CD8-positive, alpha-beta T cell (primary cell): ENCODE measurements at places on chromosomes 1 and 21.
A peak's percentile ranks its signal among the peaks of the same experiment; 100 is the strongest.

- no peak for DNase-seq
These were observed 33.6 kb upstream of the GNG5 start for GRCh38 chr1:84539972-84540371.

GRCh38 chr1:7479571-7479970 lies 291.5 kb upstream of the VAMP3 start:
- no peak for DNase-seq

DNA sequence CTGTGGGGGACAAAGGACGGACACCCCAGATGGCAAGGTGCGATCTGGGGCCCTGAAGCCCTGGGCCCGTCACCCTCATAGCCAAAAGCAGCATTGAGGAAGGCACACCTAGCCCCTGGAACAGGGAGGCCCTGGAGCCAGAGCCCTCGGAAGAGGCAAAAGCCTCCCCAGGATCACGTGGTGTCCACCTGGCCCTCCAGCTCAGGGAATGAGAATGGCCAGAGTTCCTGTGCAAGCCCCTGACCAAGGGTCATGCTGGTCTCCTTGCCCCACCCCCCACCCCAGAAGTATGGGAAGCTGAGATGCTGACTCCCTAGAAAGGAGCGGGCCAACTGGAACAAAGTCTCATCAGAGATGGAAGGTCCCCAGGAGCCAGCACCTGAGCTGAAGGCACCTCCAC lies 1.0 kb upstream of the PDZK1IP1 start:
- DNase-seq: no peak

GRCh38 chr1:23634518-23634839 lies 57.1 kb upstream of the RPL11 start:
- no peak for DNase-seq

GRCh38 chr1:30196457-30196856 lies 526.9 kb downstream of the MATN1 start:
- no peak for DNase-seq

DNA sequence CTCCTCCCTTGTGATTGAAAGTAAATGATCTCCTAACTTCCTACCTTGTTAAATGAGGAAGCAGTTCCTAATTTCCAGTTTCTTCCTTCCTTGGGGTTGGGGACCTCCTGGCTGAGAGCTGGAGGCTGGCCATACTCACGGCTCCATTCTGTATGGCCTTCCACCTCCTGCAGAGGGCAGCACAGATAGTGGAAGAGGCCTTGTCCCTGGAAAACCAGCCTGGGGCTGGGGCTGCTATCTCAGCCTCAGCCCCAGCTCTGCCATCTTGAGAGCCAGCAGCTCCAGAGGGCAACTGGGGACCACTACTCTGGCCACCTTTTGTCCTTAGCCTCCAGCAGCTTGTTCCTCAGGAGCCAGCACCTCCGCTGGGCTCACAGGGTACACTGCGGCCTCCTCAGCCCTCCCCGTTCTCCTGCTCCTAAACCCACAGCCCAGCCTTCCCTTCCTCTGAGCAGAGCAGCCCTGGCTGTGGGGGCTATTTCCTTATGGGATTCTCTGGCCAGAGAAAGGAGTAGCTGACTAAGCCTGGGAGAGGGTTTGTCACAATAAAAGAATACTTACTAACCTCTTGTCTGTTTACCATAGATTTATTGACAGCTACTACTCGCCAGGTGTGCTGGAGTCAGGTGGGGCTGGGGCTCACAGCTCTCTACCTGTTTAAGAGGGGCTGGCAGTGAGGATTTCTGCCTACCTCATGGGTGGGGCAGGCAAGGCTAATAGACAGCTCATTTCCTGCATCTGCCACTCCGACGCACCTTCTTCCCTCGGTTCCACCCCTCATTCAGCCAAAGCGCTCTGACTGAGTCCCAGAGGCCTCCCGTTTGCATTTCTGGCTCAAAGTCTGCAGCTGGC lies 6.3 kb downstream of the TMEM234 start:
- peak; percentile 67 for DNase-seq

DNA sequence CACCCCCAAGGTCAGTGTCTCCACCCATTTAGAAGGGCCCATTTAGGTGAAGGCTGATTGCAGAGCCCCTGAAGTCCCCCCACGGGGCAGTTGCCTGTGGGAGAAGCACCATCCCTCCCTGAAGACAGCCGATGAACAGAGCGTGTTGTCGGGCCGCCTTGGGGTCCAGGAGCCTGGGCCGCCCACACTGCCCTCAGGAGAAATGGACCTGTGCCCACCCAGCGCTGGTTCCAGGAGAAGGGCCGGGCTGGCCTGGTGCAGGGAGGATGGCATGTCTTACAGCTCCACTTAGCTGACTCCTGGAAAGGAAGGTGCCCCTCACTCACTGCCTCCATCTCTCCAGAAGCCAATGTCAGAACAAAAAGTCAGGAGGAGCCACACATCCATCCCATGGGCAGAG lies 252.7 kb upstream of the VAMP3 start:
- DNase-seq: no peak

- no peak for DNase-seq
These were observed 322.1 kb downstream of the PAPPA2 start for GRCh38 chr1:176785056-176785455.

DNA sequence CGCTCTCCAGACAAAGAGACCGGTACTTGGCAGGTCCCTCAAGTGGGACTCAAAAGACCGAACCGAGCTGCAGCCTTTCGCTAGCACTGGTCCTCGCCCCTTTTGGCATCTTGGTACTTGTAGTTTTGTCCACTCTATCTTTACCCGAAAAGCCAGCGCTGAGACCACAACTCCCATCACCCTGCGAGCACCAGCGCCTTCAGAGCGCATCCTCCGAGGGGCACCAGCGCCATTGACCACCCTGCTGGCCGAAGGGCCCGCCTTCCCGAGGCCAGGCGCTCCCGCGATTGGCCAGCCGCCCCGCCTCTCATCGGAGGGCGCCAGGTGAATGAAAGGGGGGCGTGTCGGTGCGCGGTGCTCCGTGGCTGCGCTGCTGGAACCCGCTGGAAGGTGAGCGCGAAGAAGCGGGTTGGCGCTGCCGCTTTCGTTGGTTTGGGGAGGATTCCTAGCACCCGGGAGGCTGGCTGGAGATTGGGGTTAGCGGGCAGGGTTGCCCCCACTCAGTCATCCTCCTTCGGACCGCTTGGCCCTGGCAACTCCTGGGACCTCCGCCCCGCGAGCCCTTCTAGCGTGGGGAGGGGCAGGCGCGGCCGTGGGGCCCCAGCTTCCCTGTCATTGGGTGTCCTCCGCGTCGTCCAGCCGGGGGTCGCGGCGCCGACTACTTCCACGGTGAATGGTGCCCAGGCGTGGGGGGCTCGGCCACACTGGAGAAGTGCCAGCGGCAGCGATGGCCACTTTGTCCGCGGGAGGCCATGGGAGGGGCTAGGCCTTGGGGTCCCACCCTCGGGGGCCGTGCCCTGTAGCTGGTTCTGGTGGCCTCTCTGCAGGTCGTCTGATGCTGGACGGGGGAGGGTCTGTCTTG lies at the start of gene ZBTB8B:
ZBTB8B (plus strand) TSS at position 357 of the 862 bp plus-strand sequence. CDS start 5,553 bp downstream, outside the sequence.
- no peak for DNase-seq

DNA sequence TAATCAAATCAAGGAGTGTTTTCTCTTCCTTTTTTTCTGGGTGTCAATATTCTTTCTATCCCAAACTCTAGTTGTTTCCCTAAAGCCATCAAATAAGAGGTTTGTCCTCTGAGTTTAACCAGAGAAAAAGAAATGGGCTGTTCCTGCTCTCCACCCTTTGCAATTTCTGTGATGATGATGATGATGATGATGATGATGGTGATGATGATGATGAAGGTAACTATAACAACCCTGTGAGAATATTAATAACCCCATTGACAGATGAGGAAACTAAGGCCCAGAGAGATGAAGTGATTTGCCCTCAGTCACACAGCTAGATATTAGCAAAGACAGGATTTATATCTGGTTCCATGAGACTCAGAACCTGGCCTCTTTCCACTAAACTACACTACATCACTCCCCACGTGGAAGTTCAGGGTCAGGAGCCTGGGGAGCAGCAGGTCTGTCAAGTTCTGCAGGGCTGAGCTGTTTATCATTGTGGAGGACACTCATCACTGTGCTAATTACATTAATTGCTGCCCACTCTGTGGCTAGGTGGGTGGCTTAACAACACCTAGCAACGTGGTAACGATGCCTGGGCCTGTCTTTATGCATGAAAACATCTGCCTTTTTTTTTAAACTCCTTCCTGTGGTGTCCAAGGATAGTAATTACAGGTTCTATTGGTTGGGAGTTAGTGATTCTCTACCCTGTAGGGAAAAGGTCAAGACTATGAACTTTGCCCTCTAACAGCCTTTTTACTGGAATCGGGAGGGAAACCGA lies 19.0 kb upstream of the JUN start:
- DNase-seq: no peak

GRCh38 chr1:25204797-25205480 lies 27.4 kb downstream of the SYF2 start:
- DNase-seq: no peak

DNA sequence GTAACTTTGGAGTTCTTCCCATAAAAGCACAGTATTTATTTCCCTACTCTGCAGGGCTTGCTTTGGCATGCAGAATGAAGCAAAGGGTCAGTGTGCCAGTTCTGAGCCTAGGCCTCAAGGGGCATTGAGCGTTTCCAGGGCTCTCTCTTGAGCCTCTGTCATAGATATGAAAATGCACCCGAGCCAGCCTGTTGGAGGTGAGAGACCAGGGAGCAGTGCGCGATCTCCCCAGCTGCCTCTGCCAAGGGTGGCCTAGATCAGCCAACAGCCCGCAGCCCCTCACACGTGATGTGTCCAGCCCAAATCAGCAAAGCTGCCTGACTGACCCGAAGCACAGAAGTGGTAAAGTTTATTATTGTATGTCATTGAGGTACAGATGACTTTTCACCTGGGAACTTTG lies 63.7 kb downstream of the TENT5C start:
- no peak for DNase-seq

DNA sequence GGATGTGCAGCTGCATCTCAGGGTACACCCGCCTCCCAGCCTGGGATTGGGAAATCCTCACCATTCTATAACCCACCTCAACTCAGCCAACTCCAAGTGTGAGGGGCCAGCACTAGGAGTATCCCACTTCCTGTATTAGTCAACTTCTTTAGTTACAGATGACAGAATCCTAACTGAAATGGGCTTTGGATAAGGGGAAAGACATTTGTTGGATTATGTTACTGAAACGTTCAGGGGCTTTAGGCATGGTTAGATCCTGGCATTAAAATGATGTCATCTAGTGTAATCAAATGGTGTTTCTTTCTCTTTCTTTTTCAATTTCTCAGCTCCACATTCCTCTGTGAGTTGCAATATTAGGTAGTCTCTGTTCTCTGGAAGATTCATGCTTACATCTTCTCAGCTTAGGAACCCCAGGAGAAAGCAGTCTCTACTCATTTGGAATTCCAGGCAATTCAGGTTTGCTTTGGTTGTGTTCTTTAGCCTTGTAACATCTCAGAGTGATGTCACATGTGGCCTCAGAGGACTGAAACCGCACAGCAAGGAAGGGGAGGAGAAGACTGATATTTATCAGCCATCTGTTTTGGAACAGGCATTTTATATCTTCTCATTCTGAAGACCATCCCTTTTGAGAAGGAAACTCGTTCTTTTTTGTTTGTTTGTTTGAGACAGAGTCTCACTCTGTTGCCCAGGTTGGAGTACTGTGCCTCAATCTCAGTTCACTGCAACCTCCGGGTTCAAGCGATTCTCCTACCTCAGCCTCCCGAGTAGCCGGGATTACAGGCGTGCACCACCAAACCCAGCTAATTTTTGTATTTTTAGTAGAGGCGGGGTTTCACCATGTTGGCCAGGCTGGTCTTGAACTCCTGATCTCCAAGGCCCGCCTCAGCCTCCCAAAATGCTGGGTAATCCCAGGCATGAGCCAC lies 18.9 kb upstream of the TMEM54 start:
- DNase-seq: no peak

- no peak for DNase-seq
These were observed 37.1 kb downstream of the HSD3B2 start for GRCh38 chr1:119452091-119452490.

- no peak for DNase-seq
These were observed 694.1 kb downstream of the USP25 start for GRCh38 chr21:16423921-16424320.

- DNase-seq: no peak
These were observed 98.3 kb downstream of the ABCA4 start for GRCh38 chr1:94022471-94023189.

GRCh38 chr1:89035080-89035479 lies 12.4 kb upstream of the GBP3 start:
- DNase-seq: no peak

DNA sequence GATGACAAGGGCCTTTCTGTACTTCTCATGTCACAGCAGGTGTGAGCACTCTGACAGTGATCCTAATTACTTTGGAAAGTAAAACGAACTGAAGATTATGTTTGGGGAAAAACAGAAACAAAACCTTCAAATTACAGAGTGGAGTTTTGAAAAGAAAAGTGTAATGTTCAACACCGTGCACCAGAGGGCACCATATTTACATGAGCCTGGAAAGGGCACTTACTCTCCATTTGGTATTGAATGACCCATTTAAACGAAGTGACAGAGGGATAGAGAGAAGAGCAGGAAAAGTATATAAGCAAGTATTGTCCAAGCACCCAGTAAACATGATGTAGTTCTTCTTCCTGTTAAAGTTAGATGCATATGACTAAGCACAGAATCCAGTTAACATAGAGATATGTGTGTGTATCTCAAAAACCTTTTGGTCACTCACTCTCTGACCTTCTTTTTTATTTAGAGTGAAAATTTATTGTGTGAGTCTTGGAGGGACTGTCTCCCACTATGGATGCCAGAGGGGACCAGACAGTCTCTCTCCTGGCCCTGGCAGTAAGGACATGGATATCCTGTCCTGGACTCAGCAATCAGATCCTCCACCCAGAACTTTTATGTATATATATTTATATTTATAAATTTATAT lies 3.8 kb upstream of the RGSL1 start:
- DNase-seq: peak; percentile 55

GRCh38 chr1:202163281-202164270 lies 3.2 kb upstream of the PTPN7 start:
- no peak for DNase-seq

DNA sequence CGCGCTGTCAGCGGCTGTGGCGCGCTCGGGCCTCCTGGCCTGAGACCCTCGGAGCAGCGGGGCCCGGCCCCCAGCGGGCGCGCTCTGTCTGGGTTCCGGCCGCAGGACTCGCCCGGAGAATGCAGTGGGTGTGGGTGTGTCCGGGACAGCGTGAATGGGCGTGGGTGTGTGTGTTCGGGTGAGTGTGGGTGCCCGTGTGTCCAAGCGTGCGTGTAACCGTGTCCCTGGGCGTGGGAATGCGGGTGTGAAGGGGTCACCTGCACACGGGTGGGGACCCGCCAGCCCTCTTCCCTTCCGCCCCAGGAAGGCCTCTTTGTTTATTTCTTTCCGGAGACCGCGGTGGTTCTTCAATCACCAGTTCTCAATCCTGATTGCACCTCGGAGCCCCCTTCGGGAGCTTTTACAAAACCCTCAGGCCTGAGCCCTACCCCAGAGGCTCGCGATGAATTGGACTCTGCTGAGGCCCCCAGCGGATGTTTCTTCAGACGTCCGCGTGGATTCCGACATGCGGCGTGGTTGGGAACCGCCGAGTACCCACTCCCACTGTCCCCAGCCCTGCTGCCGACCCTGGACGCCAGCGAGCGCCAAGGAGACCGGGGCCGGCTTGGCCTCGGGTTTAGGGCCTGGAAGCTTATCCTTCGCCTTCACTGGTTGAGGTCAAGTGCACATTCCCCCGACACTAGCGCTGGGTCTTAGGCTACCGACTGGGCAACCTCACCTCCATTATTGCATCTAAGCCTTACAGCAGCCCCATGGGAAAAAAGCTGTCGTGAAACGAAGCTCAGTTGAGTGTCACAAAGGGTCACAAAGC lies 19.3 kb downstream of the SERTAD4 start:
- DNase-seq: no peak
